ENCODE measurements at places on chromosomes 4 and X. TPM values are rescaled to one million over a fixed set of nuclear protein-coding genes. Genes with fewer than 3 reads are reported as not detected.

Gene CXCL5
- total RNA-seq = not detected

Gene VCX3A
- 160 TPM for total RNA-seq

Gene PSAPL1
- total RNA-seq = not detected

Gene IDS
- total RNA-seq = 67.1 TPM

Gene KCND1
- total RNA-seq = not detected

Gene ERAS
- not detected for total RNA-seq

Gene RTL5
- total RNA-seq = 0.90 TPM

Gene POLN
- 1.8 TPM for total RNA-seq

Gene PPARGC1A
- total RNA-seq = 2.4 TPM

Gene DGKK
- total RNA-seq = not detected

Gene GPR143
- not detected for total RNA-seq

Gene ABLIM2
- total RNA-seq = 0.29 TPM

Gene PRRG1
- 14.5 TPM for total RNA-seq

Gene BEX4
- 0.68 TPM for total RNA-seq

Gene PCDH10
- total RNA-seq = 5.5 TPM

Gene FIP1L1
- total RNA-seq = 45.4 TPM

Gene OPHN1
- 4.4 TPM for total RNA-seq

Gene TIMM17B
- total RNA-seq = 61.2 TPM

Gene USP17L5
- not detected for total RNA-seq

Gene ZAR1
- not detected for total RNA-seq
